Activated CD4-positive, alpha-beta T cell treated with anti-CD3 and anti-CD28 coated beads for 36 hours (primary cell): ENCODE measurements at places on chromosomes 16 and 17. TPM values are rescaled to one million over a fixed set of nuclear protein-coding genes. Genes with fewer than 3 reads are reported as not detected.

- no peak for DNase-seq
Observed at GRCh38 chr17:76341301-76341700, 12.4 kb downstream of the PRPSAP1 start.

GRCh38 chr17:74525781-74526288 is 5.4 kb downstream of the CD300LB start:
- no peak for DNase-seq

- DNase-seq, result no peak
Observed at GRCh38 chr17:30924341-30924740, 2.6 kb downstream of the ADAP2 start.

- DNase-seq, result no peak
Observed at GRCh38 chr17:78892520-78892919, 10.5 kb downstream of the CEP295NL start.

DNA sequence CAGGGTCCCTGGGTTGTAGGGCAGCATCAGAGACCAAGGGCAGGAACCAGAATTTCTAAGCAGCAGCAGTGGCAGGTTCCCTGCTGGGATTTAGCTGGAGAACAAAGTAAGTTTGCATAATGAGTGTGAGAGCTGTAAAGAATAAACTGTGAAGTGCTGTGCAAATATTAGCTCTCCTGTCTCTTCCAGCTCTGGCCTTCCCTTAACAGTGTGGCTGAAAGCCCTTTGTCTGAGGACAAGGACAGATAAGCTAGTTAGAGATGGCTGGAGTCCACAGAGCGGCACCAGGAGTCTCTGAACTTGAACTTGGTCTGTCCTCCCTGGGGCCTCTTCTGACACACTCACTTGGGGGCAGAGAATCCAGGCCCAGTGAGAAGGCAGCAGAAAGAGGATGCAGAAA is 98.2 kb upstream of the WSCD1 start:
- DNase-seq, result no peak

DNA sequence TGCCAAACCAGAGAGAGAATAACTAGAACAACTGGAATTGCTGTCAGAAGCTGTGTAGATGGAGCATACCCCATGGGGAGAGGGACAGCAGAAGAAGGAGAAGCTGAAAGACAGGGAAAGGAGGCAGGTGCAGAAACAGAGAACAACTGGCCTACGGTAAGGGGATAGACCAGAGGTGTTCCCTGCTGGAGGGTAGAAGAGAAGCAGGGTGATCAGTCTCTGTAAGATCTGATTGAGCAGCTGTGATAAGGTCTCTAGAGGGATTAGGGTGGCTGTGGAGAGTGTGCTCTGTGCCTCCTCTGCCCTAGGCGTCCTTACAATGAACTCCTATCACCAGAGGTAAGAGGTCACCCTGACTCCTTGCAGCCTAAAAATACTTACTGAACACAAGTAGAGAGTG is 30.4 kb upstream of the HS3ST3B1 start:
- DNase-seq, result no peak

Gene KRTAP17-1
- total RNA-seq, result not detected

Gene CES2
- 31.6 TPM for total RNA-seq

- DNase-seq, result no peak
Observed at GRCh38 chr16:49311823-49312222, 30.2 kb upstream of the CBLN1 start.

Gene SLC35G6
- total RNA-seq, result not detected

- peak; percentile 92 for DNase-seq
Observed at GRCh38 chr17:39653662-39654331, 11.4 kb upstream of the TCAP start.

DNA sequence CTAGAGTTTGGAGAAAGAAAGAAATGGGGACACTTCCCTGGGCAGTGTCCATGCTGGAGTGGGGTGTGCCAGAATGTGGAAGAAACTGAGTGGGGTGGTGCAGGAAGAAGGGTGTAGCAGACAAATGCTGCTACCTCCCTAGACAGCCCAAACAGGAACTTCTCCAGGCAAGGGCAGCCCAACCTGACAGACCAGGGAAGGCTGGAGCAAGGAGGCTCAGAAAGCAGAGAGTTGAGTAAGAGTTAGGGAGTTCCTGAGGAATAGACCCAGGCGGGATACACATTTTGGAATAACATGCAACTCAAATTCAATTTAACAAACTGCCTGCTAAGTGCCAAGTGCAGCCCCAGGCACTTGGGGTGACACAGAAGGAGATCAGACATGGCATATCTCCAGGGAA is 1.0 kb upstream of the MYO18A start:
- no peak for DNase-seq

DNA sequence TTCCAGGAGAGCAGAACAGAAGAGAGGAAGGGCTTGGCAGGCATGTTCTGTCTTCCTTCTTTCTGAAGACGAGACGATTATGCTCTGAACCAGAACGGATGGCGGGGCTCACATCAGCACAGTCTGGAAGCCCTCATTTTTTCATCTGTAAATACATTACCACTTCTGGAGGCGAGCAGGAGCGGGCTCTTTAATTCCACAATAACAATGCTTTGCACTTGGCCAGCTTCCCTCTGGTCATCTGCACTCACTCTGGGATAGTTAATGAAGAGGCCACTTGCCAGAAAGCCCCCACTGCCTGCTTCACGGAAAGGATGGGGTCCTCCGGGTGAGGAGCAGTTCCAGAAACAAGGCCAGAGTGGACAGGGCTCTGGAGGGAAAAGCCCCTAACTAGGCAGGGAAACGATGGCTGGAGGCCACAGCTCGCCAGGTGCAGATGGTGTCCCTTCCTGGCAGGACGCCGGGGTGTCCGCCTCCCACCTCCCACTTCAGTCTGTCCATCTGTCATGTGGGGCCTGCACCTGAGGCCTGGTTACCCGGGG is 13.1 kb upstream of the BCAR1 start:
- no peak for DNase-seq
